ENCODE measurements at places on chromosomes 6 and 20. TPM values are rescaled to one million over a fixed set of nuclear protein-coding genes. Genes with fewer than 3 reads are reported as not detected.

Gene LHFPL5
- total RNA-seq = 0.27 TPM

DNA sequence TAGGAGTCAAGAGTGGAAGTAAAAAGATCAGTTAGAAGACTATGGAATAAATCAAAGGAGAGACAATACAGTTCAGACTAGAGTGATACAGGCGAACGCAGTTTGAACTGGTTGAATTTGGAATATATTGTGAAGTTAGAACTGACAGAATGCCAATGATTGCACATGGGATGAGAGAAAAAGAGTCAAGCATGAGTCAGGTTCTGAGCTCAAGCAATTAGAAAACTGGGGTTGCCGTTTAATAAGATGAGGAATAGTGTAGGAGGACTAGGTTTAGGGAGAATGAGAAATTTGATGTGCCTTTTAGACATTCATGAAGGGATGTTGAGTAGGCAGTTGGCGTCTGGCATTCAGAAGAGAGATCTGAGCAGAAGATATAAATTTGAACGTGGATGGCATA lies 8.0 kb downstream of the RNF217 start:
- no peak for DNase-seq

Gene COL10A1
- not detected for total RNA-seq

GRCh38 chr6:35202066-35202546 lies 11.7 kb upstream of the SCUBE3 start:
- no peak for DNase-seq

DNA sequence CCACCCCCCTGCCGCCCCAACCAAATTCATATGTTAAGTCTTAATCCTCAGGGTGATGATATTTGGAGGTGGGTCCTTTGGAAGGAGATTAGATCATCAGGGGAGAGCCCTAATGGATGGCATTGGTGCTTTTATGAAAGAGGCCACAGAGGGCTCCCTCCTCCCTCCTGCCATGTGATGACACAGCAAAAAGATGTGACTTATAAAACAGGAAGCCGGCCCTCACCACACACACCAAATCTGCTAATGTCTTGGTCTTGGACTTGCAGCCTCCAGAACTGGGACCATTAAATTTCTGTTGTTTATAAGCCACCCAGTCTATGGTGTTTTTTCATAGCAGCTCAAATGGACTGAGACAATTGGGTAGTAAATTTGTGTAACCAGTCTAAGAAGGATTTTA lies 176.3 kb downstream of the ADGRG6 start:
- no peak for DNase-seq

DNA sequence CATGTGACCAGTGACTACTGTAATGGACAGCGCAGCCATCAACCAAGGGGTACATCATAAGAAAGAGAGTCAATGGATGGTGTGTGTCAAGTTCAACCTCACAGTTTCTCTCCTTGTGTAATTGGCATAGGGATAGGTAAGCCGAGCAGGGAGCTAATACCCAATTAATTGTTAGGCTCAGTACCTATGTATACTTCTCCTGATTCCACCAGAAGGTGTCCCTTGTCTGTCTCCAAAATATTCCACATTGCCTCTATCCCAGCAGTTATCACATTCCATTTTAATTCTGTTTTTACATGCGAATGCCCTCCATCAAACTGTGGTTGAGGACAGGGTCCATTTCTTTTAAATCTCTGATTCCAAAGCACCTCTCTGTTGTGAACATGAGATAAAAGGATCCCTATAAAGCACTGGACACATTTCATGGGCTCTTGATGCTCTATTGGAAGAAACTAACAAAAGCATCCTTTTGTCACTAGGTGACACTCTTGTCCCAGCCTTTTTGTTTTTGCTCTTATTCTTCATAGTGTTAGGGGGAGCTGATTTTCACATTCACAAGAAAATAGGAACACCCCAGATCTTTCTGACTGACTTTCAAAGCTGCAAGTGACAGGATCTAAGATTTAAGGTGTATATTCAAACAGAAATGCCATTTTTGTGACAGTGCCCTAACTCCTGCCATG lies 38.9 kb downstream of the FBXO9 start:
- DNase-seq = no peak

Gene MEI4
- total RNA-seq = not detected

Gene MYB
- total RNA-seq = not detected

Data from sigmoid colon (tissue), 7 donors.